ENCODE measurements at places on chromosomes 1 and 21.

DNA sequence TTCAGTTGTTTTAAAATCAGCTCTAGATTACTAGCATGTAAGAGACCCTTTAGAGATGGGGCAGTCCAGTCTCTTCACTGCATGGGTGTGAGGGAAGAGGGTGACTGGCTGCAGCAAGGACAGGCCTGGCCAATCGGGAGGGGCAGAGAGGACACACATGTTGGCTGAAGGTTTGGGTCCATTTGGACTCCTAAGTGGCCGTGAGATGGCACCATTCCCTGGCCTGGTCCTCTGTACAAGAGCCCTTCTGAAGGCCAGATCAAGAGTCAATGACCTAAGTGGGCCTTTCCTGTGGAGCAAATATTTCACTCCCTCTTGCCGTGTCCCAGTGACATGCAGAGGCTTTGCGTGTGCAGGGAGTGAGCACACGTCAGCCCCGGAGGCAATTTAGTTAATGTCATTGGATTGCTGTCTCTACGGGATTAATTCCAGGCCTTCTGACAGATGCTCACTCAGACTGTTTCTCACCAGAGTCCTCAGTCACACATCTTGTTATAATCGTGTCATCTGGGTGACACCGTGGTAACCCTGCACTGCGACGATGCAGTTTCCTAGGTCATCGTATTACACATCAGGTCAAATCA is 613.0 kb downstream of the NPHP4 start:
- DNase-seq = no peak

- DNase-seq = no peak
These were observed 10.9 kb downstream of the WNT4 start for GRCh38 chr1:22131875-22132486.

DNA sequence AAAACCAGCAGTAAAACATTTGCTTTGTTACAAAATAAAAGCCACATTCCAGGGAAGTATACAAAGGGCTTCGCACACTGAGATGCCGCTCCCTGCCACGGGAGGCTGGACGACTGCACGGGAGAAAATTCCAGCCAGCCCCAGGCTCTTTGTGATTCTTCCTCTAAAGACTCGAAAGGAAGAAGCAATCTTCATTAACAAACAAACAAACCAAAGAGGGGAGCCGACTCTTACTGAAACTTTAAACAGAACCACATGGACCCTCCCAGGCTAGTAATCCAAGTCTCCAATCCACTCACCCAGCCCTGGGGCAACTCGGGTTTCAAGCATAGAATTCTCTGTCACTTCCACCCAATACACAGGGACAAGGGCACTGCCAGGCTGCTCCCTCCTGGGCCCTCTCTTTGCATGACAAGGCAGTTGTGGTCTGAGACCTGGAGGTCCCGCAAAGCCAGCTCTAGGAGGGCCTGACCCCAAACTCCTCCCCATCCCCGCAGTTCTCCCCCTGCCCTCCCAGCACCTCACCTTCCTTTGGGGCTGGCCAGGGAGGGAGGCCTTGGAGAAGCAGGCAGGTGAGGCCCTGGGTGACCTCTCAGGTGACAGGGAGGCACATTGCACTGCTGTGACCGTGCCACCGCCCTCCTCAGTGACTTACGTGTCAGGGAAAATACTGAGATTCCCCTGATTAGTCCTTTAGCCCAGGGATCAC is 26.6 kb upstream of the COL18A1 start:
- DNase-seq = no peak

DNA sequence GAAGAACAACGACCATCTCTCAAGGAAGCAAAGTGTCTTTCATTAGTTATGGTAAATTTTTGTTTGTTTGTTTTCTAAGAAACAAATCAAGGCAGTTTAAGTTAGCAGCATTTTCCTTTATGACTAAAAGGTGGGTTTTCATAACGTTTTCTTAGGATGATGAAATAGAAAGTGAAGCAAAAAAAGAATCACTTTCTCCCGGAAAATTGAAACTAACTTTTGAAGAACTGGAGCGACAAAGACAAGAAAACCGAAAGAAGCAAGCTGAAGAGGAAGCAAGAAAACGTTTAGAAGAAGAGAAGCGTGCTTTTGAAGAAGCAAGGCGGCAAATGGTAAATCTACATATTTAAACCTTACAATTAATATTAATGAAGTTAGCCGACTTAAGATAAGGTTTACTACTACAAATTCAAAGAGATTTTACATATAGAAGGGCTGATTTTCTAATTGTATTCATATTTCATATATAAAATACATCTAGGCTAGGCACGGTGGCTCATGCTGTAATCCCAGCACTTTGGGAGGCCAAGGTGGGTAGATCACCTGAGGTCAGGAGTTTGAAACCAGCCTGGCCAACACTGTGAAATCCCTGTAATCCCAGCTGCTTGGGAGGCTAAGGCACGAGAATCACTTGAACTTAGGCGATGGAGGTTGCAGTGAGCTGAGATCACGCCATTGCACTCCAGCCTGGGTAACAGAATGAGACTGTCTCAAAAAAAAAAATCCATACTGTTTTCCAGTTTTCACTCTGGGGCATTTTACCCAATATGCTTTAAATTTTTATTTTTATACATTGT is 38.3 kb downstream of the NEXN start:
- DNase-seq = no peak

DNA sequence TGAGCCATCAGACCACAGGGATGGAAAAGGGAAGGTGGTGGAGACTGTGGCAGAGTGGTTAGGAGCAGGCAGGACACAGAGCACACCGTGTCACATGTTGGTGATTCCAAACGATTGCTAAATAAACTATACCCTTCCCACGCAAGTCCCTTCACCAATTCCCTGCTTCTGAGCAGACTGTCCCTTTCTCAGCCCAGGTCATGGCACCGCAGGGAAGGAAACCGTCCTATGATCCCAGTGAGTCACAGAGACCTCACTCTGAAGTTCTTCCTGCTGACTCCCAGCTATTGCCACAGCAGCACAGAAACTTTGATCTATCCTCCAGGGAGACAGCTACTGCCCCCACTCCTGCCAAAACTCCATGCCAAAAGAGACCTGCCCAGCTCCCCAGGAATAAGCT is 19.2 kb downstream of the RIMS3 start:
- DNase-seq = no peak

DNA sequence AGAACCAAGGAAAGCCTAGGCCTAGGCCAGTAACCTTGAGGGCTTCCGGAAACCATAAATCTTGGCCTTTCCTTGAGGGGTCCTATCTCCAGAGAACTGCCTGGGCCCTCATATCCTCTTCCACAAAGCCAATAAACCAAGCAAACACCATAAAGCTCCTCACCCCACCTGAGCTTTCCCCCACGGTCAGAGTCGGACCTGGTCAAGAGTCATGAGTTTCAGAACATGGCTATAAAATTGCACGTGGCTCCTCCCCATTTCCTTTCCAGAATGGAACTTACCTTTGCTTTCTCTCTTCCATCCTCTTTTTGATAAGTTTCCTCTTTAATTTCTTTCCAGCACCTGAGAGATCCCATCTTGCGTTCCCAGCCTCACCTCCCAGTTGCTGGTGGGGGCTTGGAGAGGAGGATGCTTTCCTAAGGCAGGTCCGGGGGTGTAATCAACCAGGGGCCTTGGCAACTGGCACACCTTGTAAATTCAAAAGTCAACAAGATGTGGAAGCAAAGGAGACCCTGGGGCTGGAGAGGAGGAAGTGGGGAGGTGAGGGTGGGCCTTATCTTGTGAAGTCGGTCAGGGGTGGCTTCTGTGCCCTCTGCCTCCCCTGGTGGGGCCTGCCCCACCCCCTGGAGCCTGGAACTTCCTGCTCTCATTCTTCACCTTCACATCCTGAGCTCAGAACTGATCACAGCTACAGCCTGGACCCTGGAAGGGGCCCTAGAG is 259.9 kb downstream of the FOXD2 start:
- DNase-seq = no peak

DNA sequence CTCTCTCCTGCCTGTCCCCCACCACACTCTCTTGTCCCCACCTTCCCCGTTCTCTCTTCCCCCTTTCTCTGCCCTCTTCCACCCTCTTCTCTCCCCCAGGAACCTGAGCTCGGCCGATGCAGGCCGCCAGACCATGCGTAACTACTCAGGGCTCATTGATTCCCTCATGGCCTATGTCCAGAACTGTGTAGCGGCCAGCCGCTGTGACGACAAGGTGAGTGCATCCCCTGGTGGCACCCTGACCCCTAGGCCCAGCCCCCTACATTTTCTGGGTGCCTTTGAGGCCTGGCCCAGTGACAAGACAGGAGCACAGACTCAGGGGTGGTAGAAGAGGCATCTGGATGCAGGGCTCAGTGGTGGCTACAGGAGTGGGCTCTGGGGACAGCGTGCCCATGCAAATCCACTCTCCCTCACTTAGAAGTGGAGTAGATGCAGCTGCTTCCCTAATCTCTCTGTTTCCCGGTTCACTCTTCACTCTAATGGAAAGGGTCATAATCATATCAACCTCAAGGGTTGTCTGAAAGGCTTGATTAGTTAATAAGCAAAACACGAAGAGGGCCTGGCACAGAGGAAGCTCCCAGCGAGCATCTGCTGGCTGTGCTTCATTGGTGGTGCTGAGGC is 37.0 kb downstream of the PKP1 start:
- DNase-seq = no peak

GRCh38 chr21:24705201-24705600 is 902.1 kb downstream of the MRPL39 start:
- DNase-seq = no peak

DNA sequence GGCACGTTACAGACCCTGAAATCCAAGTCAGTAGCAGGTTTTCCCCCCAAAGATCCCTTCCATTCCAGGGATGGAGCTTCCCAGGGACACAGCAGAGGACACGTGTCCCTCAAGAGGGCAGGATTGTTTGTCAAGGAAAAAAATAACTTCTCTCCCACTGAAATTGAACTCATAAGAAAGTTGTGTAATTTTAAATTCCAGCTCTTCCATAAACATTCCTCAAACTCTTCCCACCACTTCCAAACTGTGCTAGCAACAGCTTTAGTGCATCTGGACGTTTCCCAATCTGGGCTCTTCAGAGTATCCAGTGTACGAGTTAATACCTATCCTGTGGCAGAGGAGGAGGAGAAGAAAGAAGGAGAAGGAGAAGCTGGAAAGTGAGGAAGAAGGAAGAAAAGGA is 79.6 kb downstream of the PSMG1 start:
- peak; percentile 41 for DNase-seq

- DNase-seq = no peak
These were observed 2.7 kb upstream of the HES3 start for GRCh38 chr1:6241107-6241886.

DNA sequence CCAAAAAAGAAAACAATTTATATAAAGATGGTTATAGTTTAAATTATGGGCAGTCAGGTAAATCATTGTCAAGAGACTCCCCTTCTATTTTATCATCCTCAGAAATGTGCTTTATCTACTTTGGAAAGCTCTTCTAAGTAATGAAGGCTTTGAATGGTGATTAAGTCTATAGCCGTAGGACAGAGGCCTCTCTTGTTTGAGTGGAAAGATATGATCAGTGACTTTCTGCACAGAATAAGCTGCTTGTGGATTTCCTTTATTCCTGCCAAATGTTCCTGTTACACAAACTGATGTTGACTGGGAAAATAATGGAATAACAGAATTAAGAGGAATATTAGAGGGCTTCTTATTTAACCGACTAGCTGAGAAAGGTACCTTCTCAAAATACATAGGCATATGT is 174.6 kb upstream of the IVNS1ABP start:
- DNase-seq = no peak

GRCh38 chr1:40075266-40075665 is 21.8 kb downstream of the PPT1 start:
- no peak for DNase-seq

GRCh38 chr1:19889656-19890055 is 7.5 kb downstream of the OTUD3 start:
- DNase-seq = no peak

GRCh38 chr1:14143777-14144176 is 443.8 kb downstream of the PRDM2 start:
- DNase-seq = no peak

DNA sequence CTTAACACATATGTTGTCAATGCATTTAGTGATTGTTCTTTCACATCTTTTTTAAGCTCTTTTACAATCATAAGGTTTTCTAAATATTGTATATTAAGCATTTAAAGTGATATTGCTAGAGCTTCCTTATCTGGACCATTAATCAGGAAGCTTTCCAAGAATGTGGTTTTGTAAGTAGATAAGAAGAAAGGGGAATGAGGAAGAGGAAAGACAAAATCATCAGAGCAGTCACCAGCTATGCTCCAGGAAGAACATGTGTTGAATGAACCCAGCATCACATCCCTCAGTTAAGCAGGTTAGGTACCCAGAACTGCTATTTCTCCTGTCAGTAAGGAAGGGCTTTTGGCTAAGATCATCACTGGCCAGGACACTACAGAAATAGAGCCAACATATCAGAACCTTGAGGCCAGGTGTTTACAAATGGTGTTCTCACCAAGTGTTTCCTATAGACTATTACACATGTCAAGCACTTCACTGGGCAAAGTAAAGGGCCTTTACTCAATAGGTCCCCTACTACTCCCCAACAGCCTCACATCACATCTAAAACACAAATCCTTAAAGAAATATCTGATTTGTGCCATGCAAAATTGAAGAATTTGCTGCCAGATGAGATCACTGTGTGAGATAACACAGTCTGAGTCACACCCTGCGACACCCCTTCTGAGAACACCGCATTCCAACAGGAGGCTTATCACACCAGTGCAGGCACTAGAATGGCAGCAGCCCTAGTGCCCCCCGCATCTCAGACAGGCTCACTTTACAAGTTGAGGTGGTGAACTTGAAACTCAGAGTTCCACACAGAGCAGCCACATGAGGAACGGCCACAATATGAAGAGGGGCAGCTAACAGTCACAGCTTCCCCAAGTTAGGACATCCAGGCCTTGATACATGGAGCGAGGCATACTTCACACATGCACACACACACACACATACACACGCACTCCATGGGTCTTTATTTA is 1.8 kb upstream of the SPRR2A start:
- no peak for DNase-seq

GRCh38 chr1:219264561-219264960 is 90.9 kb downstream of the LYPLAL1 start:
- DNase-seq = no peak

DNA sequence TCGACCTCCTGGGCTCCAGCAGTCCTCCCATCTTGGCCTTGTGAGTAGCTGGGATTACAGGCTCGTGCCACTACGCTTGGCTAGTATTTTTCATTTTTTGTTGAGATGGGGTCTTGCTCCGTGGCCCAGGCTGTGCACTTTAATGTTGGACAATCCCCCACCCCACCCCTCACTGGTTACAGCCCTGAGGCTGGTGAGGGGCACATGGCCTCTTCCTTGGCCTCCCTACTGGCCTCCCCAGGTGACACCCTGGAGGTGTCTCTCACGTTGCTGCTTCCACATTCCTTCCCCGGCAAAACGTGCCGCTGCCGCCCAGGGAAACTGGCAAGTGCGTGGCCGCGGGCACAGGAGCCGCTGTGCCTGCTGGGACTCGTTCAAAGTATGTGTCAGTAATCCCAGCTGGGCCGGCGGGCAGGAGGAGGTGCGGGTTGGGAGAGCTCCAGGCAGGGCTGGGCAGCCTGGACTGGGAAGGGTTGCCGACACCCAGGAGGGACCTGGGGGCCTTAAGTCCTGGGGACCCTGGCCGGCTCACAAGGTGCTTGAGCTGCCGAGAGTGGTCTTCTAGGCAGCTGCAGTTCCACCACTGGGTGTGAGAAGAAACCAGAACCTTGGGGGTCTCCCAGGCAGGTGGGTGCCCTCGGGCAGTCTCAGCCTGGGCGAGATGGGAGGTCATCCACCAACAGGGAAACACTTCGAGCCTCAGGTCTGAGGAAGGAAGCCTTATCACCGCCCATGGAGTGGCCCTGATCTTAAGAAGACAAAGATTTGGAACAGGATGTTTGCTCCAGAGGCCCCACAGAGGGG is 6.5 kb downstream of the WNT3A start:
- DNase-seq = no peak
